ENCODE measurements at places on chromosomes 4 and X.

DNA sequence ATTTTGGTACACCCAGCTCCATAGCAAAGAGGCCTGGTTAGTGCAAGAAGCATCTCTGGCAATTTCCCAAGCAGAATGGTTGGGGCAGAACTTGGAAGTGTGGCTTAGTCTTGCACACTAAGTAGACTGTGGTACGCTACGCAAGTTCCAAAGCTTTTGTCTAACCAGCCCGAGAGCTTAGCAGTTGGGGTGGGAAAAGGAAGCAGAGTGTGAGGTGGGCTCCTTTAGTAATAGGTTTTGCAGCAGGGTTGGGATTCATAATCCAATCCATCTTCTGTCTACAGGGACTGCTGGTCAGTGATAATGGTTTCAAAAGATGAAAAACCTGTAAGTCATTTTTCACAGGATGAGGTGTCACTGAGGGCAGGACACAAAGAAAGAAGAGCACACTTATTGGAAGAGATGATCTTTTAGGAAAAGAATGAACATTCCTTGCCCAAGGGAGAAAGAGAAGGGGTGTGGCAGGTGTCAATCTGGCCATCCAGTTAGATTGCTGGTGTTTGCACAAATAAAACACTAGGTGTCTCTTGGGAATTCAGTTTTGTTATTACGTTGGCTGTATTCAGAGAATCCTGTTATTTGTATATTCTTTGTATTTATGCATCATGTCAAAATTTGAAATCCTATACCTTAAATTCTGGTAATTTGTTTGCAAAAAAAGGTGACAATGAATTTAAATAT, 244.3 kb downstream of the GPAT3 start:
- no peak for DNase-seq

- no peak for DNase-seq
Observed at GRCh38 chr4:172083272-172083671, 270.1 kb downstream of the GALNTL6 start.

DNA sequence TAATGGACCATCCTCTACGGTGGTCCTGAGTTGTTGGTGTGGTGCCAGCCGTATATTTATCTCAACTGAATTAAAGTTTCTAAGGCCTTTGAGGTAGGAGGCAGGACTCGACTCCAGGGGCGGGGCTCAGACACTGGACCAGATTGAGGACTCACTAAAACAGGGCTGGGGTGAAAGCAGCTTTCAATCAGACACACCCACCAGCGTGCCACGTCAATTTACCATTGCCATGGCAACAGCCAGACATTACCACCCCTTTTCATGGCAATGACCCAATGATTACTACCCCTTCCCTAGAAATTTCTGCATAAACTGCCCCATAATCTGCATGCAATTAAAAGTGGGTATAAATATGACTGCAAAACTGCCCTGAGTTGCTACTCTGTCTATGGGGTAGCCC, 6.7 kb upstream of the TLR1 start:
- no peak for DNase-seq

DNA sequence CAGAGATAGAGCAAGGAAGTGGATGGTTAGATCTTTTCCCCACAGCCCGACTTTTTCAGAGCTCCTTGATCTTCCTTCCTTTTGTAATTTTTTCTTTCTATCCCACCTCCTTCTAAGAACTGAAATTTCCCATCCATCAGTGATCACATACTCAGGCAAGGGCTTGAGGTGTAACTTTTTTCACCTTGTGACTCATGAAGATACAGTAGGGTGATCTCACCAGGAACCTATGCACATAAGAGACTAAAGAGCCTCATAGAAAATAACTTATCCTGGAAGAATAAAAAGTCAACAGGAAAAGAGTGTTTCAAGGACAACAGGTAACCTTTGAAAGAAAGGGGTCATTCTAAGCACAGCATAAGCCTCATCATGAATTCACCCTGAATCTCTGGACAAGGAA, 131.2 kb upstream of the HCCS start:
- no peak for DNase-seq

GRCh38 chrX:24306440-24306839, 7.4 kb downstream of the SUPT20HL2 start:
- DNase-seq, result no peak

DNA sequence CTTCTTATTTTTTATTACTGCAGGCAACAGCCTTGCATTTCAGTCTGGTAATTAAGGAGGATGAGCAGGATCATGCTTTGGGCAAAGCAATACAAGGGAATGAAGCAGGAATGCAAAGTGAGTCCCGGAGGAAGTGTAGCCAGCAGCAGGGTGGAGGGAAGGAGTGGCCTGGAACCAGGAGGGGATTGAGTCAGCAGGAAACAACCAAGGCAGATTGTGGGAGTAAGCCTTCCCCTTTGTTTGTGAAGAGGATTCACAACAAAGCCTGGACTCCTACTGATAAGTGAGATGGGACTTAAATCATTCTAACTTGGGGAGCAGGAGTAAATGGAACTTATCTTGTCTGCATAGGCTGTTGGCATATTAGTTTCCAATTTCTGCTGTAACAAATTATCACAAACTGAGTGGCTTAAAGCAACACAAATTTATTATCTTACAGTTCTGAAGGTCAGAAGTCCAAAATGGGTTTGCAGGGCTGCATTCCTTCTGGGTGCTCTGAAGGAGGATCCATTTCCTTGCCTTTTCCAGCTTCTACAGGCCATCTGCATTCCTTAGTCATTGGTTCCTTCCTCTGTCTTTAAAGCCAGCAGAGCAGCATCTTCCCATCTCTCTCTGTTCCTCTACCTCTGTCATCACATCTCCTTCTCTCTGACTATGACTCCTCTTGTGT, 93.2 kb upstream of the AP1S2 start:
- no peak for DNase-seq

- DNase-seq, result no peak
Observed at GRCh38 chr4:82268826-82269193, 105.0 kb downstream of the HNRNPD start.

GRCh38 chr4:151753056-151753455, 7.8 kb downstream of the GATB start:
- no peak for DNase-seq

- peak; percentile 28 for DNase-seq
Observed at GRCh38 chrX:118346258-118347094, 570 bp downstream of the WDR44 start.

GRCh38 chr4:136900696-136901095, 631.6 kb downstream of the PCDH18 start:
- no peak for DNase-seq

DNA sequence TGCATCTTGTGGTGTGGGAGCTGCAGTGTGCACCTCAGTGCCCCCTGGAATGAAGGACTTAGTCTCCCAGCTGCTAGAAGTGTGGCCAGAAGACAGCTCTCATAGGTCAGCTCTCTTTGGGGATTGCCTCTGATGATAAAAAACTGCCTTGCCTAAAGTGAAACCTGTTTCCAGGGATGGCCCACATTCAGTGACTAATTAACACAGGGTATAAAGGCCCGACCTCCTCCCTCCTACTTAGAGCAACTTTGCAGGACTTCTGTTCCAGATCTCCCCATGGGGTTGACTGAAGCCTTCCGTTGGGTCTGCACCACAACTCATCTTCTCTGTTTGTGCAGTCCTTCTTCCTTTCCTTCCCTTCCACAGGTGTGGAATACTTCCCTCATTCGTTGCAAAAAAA, 53.2 kb downstream of the SPINK2 start:
- DNase-seq, result no peak

- peak; percentile 66 for DNase-seq
Observed at GRCh38 chr4:153127760-153128494, 76.3 kb upstream of the TRIM2 start.

GRCh38 chr4:185710487-185710995, 101.5 kb downstream of the SORBS2 start:
- DNase-seq, result no peak

DNA sequence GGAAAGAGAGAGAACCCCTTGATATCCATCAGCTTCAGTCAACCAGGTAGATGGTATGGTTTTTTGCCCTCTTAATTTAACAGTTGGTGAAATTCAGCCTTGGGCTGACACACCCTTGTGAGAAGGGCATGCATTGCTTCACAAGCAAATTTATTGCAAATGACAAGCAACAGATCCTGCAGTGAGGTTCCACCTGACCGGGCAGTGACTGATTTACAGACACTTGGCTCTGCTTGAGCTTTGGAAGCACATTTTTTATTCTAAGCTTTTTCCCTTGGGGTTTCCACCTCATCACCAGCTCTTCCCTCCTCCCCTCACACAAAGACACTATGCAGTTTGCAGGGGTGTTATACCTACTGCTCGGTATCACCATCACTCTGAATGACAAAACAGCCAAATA, 28.3 kb upstream of the SERTM2 start:
- no peak for DNase-seq

GRCh38 chr4:101356928-101357327, 9.6 kb upstream of the PPP3CA start:
- no peak for DNase-seq

GRCh38 chrX:11588097-11588496, 77.6 kb downstream of the ARHGAP6 start:
- no peak for DNase-seq

DNA sequence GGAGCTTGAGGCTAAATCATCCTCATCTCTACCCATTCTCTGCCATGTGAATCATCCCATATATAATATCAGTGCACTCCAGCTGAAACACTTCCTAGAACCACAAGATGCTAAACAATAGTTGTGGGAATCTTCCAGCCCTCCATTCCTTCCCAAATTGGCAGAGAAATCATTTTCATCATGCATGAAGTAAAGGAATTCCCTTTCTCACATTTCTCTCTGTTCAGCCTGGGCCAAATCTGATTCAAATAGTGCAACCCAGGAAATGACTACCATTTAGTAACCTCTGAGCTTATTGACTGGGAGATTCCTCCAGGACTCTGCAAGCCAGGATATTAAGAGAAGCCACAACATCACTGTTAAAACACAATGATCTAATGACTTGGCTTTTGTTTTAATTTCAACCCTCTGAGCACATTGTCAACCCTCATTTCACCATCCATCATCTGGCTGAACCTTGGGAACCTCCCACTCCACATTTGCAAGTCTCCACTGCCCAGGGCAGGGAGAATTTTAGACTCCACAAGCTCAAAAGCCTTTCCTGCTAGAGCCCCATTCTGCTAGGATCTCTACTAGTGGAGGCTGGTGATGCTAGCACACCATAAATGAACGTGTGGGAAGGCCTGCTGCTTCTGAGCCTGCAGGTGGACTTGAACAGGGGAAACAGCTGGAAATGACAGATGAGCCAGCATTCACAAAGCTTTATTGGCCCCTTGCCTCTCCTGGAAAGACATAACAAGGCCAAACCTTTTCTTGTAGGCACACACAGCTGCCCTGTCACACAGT, 133.9 kb downstream of the TET2 start:
- DNase-seq, result no peak

- no peak for DNase-seq
Observed at GRCh38 chrX:126393284-126393683, 159.3 kb downstream of the DCAF12L1 start.

DNA sequence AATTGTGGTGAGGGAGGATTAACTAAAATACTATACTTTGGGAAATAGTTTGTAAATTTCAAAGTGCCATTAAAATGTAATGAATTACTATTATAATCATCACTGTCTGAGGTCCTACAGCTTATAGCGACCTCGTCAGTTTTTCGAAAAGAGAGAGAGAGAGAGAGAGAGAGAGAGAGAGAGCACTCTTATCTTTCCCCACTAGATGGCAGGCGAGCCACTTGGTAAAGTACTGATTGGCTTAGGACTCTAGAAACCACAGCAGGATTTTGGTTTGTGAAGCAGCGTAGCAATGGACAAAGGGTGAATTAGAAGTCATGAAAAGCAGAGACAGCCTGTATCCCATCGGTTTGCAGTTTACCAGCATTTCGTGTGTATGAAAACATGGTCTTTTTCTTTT, 52.5 kb downstream of the LINC00632 start:
- DNase-seq, result no peak

DNA sequence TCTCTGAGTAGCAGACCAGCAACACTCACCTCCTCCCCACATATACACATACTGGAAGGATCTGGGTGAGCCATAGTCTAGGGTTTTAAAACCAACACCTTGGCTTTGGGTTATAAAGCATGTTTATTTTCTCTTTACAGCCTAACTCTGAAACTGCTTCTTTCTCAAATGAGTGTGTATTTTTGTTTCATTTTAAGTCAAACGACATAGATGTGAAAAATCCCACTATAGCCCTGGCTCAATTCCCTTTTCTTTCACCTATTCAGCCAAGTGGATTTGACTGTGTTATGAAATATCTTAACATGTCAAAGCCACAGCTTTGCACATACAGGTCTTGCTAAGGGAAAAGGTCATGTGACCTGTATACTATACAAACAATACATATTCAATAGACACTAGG, 13.8 kb downstream of the NEXMIF start:
- no peak for DNase-seq

- no peak for DNase-seq
Observed at GRCh38 chrX:350148-350533, 31.5 kb upstream of the GTPBP6 start.

- no peak for DNase-seq
Observed at GRCh38 chr4:112318239-112319142, 21.3 kb downstream of the ALPK1 start.

GRCh38 chrX:68419975-68420374, 13.3 kb downstream of the OPHN1 start:
- no peak for DNase-seq

GRCh38 chrX:63128509-63128908, 222.6 kb downstream of the SPIN4 start:
- DNase-seq, result peak; percentile 21

- no peak for DNase-seq
Observed at GRCh38 chr4:70754990-70755688, 33.4 kb downstream of the RUFY3 start.

- DNase-seq, result no peak
Observed at GRCh38 chr4:113524096-113524495, 237.4 kb downstream of the CAMK2D start.

- no peak for DNase-seq
Observed at GRCh38 chrX:119726900-119727555, 31.4 kb upstream of the SOWAHD start.

DNA sequence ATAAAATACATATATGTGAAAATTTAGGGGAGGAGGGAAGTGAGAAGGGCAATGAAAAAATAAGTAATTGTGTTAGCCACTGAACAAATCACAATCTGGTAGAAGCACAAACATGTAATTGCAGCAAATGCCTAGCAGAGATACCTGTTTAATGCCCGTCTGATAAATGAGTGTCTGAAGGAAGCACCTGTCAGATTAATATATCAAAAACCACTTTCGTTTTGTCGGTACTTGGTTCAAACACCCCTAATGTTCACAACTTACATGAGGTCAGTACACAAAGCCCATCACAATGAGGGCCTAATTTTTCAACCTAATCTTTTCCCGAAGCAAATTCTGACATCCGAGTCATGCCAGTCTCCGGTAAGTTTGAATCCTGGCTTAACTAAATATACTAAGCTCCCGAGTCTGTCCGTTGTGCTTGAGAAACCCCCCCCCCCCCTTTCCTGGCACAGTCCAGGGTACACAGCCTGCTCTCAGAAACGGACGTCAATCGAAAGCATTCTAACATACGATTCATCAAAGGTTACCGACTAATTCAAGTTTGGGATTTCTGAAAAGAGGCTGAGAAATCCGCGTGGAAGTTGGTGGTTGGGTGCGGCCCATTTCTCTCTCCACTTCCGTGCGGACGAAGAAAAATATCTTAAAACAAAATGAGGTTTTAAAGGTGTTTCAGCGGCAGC, 758 bp downstream of the SDAD1 start:
- no peak for DNase-seq

GRCh38 chr4:16264798-16265197, 38.5 kb upstream of the TAPT1 start:
- DNase-seq, result no peak

- no peak for DNase-seq
Observed at GRCh38 chr4:53777244-53777984, 186.1 kb upstream of the LNX1 start.
